Stimulated activated CD8-positive, alpha-beta memory T cell treated with anti-CD3 and anti-CD28 coated beads, Interleukin-15, amount 100 ng/mL, for 24 hours (primary cell): ENCODE measurements at places on chromosomes 13 and 19.

DNA sequence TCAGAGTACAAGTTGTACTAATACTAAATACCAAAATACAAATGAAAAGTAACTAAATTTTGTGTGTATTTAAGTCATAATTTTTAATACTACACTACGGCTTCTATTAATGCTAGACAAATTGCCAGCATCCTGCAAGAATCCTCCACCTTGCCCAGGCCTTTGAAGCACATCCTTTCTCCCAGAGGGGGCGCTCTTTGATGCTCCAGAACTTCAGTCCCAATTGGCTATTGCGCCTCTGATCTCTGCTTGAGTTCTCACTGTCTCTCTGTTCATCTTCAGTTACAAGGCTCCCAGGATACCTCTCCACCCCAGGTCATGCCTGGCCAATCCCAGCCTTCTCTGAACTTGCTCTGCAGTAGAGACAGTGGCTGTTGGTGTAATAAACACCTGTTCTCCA, 141.0 kb downstream of the DCLK1 start:
- no peak for DNase-seq

GRCh38 chr19:7191946-7192691, 102.1 kb downstream of the INSR start:
- no peak for DNase-seq

GRCh38 chr13:79190932-79191331, 215.1 kb downstream of the RBM26 start:
- no peak for DNase-seq

GRCh38 chr19:19540064-19540714, 2.1 kb downstream of the CILP2 start:
- DNase-seq = peak; percentile 38

- DNase-seq = no peak
These were observed 14.4 kb downstream of the CCDC124 start for GRCh38 chr19:17946965-17947784.

DNA sequence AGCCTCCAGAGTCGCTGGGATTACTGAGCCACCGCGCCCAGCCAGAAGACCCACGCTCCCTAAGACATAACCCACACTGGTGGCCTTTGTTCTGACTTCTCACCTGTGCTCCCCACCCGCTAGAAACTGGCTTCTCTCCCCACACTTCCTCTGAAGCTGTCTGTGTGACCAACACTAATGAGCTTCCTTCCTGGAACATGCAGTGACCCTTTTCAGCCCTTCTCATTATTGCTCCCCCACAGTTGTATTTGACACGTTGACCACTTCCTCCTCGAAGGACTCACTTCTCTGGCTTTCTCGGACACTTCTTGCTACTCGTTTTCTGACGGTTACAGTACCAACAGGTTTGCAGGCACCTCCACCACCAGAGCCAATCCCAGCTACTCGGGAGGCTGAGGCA, 10.9 kb downstream of the NCR1 start:
- DNase-seq = no peak

- no peak for DNase-seq
These were observed 10.0 kb downstream of the CALM3 start for GRCh38 chr19:46610851-46611770.

GRCh38 chr13:105389373-105389772, 1146.1 kb downstream of the EFNB2 start:
- DNase-seq = no peak

GRCh38 chr13:33730619-33731018, 87.3 kb upstream of the RFC3 start:
- DNase-seq = no peak

DNA sequence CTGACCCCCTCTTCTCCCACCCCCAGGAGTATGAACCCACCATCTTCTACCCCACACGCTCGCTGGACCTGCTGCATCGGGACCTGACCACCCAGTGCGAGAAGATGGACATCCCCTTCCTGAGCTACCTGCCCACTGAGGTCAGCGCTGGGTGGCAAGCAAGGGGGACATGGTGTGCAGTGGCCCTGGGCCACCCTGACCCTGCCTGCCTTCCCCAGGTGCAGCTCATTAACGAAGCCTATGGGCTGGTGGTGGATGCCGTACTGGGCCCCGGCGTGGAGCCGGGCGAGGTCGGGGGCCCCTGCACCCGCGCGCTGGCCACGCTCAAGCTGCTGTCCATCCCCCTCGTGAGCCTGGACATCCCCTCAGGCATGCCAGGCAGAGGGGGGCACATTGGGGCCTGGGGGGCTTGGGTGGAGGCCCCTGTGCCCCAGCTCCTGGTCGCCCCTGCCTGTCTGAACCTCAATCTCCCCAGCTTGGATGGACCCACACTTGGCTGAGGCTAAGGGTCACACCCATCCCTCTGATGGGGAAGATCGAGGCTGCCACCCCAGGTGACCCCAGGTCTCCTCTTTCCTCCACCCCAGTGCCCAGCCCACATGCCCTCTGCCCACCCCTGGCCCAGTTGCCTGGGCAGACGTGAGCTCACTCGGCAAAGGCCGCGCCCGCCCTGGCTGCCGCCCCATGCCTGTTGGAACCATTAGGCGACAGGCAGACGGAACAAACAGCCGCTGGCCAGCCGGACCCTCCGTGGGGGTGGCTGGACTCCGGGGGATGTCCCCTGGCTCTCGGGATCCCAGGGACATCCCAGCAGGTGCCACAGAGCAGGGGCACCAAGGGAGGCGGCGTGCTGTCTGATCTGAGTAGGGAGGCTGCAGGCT, 2.5 kb upstream of the CILP2 start:
- no peak for DNase-seq

GRCh38 chr13:79522583-79522982, 41.6 kb downstream of the NDFIP2 start:
- no peak for DNase-seq

DNA sequence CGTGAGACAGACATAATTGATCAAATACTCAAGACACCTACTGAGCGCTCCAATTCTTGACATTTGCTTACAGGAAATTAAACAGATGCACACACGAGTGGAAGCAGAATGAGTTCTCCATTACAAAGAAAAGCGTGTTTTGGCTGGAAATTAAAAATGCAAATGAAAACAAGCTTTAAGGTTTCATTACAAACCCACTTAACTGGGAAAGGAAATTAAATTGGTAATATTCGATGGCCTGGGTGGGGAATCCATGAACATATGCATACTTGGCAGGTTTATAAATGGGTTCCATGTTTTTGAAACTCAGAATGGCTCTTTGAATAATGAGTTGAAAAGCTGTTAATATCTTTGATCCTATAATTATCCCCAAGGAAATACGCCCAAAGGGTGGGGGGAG, 178.0 kb downstream of the IER2 start:
- DNase-seq = no peak
